Stimulated activated CD8-positive, alpha-beta memory T cell treated with anti-CD3 and anti-CD28 coated beads, Interleukin-4, amount 100 ng/mL, for 24 hours (primary cell): ENCODE measurements at places on chromosomes 16 and 17.

DNA sequence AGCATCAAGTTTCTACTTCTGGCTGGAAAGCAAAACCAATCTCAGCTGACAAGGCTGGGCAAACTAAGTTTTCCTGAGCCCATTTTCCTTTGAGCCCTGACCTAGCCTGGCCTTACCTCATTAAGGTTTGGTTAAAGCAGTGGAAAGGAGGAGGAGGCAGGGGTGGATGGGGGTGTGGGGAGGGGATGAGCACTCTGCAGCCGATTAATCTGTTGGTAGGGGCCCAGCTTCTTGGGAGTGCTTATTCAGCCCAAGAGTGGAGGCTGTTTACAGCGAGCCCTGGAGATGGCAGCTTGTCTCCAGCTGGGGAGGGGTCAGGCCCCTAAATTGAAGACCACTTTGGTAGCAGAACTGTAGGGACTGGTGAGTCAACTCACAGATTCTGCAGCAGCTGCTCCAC, 12.0 kb downstream of the SMCR8 start:
- DNase-seq: no peak

DNA sequence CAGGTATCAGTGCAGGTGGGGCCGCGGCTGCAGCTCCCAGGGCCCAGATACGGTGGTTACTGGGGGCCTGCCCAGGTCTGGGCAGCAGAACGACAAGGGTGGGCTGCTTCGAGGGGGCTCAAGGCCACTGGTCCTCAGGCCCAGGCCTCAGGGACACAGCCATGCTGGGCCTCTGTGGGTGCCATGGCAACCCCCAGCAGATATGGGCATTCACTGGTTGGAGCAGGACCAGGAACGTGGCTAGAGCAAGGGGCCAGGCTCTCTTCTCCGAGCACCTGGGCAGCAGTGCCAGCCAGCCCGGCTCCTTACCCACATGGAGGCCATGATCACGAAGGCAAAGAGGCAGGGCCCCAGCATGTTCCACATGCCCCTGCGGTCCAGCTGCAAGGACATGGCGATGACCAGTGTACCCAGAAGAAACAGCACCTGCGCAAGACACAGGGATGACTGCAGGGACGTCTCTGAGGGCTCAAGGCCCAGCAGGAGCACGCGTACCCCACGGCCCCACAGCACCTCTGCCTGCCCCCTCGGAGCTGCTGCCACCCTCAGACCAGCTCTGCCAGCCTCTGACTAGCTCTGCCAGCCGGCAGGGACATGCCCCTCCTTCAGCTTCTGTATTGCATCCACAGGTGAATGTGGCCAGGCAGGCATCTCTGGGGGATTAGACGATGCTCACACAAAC, 2.1 kb upstream of the MRPL28 start:
- DNase-seq: no peak

DNA sequence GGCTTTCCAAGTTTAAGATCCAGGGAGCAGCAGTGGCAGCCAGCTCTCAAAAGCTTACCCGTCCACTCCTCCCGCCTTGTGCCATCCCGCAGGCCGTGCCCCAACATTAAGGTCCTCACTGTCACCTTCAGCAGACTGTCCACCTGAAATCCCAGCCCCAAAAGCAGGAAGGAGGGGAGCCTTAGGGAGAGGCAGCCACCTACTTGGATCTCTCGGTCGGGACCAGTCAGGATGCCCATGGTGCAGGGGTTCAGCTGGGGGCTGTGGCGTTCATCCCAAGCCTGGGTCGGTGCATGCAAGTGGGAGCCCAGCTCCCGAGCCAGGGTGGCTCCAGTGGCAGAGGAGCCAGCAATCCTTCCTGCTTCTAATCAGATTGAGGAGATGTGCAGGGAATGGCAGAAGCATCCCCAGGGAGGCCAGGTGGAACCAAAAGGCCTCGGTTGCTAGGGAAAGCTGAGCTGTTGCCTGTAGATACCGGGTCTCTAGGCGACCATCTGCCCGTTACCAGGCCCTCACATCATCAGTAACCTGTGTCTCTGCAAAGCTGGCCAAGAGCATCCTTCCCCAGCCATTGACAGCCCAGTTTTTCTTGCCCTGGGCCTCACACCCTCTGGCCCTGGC, 24.6 kb downstream of the CNGB1 start:
- no peak for DNase-seq

DNA sequence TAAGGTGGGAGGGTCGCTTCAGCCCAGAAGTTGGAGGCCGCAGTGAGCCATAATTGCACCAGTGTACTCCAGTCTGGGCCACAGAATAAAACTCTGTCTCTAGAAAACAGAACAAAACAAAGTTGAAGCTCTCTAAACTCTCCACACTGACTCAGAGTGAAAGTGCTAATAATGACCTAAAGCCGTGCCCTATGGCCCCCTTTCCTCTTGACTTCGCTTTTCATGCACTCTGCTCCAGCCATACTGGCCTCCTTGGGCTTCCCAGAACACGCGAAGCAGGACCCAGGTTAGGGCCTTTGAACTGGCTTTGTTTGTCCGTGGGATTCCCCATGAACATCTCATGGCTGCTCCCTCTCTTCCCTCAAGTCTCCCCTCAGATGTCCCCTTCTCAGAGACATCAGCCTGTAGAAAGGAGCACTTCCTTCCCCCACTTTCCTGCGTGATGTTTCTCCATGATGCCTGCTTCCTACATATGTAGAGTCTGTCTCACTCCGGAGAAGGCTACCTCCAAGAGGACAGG, 18.6 kb upstream of the SPN start:
- no peak for DNase-seq

- DNase-seq: no peak
These were observed 159.7 kb downstream of the CEP112 start for GRCh38 chr17:66032082-66032712.

- no peak for DNase-seq
These were observed 61.4 kb upstream of the PLCG2 start for GRCh38 chr16:81717662-81718189.

- peak; percentile 76 for DNase-seq
These were observed at the start of gene LIMD2 for GRCh38 chr17:63699638-63700527. TSS of gene LIMD2 (minus strand) at chr17:63700125. CDS start at chr17:63699298, 827 bp downstream.

DNA sequence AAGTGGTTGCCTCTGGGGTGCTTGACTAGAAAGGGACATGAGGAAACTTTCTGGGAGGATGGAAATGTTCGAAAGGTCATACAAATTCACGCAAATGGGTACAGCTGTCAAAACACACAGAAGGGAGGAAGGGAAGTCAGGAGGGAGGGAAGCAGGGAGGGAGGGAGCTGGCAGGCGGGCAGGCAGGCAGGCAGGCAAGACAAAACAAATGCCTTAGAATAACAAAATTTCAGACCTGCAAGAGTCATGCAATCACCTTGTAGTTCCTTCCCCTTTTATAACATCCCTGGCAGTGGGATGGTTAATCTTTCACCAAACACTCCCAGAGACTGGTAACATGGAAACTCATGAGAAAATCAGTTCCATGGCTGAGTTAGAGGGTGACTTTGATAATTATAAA, 189.2 kb downstream of the STX8 start:
- DNase-seq: no peak

- DNase-seq: no peak
These were observed 45.5 kb downstream of the PEMT start for GRCh38 chr17:17545984-17546383.

DNA sequence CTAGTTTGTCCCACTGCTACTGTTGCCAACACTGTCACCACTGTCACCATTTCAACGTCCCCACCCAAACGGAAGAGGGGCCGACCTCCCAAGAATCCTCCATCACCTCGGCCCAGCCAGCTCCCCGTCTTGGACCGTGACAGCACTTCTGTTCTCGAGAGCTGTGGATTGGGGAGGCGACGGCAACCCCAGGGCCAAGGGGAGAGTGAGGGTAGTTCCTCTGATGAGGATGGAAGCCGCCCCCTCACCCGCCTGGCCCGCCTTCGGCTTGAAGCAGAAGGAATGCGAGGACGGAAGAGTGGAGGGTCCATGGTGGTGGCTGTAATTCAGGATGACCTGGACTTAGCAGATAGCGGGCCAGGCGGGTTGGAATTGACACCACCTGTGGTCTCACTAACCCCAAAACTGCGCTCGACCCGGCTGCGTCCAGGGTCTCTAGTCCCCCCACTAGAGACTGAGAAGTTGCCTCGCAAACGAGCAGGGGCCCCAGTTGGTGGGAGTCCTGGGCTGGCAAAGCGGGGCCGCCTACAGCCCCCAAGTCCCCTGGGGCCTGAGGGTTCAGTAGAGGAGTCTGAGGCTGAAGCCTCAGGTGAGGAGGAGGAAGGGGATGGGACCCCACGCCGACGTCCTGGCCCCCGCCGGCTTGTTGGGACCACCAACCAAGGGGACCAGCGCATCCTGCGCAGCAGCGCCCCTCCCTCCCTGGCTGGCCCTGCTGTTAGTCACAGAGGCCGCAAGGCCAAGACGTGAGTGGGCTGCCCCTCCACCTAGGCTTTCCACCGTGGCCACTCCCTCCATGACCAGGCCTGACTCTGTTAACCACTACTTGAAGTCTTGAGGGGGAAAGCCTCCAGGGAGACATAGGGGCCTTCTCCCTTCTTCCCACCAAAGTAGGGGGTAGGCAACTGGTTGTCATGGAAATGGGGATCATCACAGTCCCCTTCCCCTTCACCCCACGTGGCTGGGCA, 9.0 kb upstream of the PHKG2 start:
- no peak for DNase-seq

- peak; percentile 87 for DNase-seq
These were observed 2.2 kb upstream of the PLXDC1 start for GRCh38 chr17:39153599-39154051.

- DNase-seq: no peak
These were observed 520.9 kb upstream of the CDH5 start for GRCh38 chr16:65845466-65846209.

DNA sequence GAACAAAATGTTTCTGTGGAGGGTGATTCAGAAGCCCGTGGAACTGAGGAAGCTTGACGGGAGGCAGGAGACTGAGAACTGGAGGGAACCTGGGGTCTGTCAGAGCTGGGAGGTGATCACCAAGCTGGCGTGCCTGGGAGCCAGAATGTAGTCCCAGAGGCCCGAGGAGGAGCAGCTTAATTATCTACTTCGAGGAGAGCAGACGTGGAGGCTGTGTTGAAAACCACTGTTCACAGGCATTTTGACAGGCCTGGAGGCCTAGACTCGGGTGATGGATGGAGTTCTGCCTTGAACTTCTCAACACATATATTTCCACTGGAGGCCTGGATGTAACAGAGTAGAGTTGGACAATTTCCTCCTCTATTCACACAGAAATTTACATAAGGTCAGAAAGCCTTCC, 177.7 kb upstream of the SALL1 start:
- no peak for DNase-seq

GRCh38 chr17:17971431-17972125, 622 bp downstream of the TOM1L2 start:
- DNase-seq: no peak

GRCh38 chr16:76450890-76451289, 173.7 kb downstream of the CNTNAP4 start:
- no peak for DNase-seq

GRCh38 chr17:35214631-35215273, 20.6 kb upstream of the SLC35G3 start:
- DNase-seq: no peak
